ENCODE measurements at places on chromosomes 3 and 15. TPM values are rescaled to one million over a fixed set of nuclear protein-coding genes. Genes with fewer than 3 reads are reported as not detected.

DNA sequence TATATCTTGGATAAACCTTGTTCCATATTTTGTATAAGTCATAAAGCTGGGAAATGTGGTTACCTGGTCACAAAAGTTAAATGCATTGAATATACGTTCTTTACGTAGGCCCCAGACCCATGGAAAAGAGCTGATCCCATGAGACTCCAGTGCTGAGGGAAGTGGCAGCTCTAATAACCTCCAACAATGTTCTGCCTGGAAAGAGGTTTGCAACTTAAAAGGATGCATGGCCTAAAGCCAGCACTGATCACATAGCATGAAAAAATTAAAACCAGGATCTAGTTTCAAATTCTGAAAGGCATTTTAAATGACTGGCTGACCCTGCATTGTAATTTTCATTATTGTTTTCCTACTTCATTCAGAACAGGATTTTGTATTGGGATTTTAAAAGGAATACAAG, 27.9 kb upstream of the STRIT1 start:
- no peak for DNase-seq

GRCh38 chr3:148990236-148990635, 1.1 kb upstream of the GYG1 start:
- no peak for DNase-seq

- DNase-seq = no peak
Observed at GRCh38 chr3:104952146-104952972, 414.4 kb upstream of the ALCAM start.

GRCh38 chr3:52978109-52978754, 67.6 kb downstream of the SFMBT1 start:
- no peak for DNase-seq

The ARNT2 gene
- 8.0 TPM for polyA plus RNA-seq

DNA sequence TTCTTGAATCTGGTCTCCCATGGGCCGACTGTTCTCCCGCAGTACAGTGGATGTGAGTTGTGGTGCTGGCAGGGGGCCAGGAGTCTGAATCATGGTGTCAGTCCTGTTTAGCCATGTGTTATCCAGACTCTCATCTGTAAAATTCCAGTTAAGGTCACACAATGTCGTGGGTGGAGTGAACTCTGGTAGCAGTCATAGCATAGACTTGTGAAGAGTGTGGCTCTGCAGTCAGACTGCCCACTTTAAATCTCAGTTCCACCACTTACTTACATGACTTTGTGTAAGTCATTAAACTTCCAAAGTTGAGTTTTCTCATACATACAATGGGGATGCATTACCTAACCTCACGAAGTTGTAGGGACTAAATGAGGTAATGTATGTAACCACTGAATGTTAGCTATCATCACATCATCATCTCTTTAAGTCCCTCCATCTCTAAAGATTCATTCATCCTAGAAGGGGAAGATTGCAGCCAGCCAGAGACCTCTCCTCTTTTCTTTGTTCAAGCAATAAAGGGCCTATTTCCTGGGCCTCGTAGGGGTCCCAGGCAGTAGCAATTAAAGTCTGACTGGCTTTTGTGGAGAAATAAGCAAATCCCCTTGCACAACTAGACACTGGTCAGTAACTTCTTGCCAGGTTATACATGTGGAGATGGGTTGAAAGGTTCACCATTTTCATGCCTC, 93.9 kb downstream of the PCCB start:
- DNase-seq = peak; percentile 42

The ALDH1L1 gene
- polyA plus RNA-seq = 40.4 TPM

- no peak for DNase-seq
Observed at GRCh38 chr15:67242708-67243111, 11.8 kb downstream of the AAGAB start.

DNA sequence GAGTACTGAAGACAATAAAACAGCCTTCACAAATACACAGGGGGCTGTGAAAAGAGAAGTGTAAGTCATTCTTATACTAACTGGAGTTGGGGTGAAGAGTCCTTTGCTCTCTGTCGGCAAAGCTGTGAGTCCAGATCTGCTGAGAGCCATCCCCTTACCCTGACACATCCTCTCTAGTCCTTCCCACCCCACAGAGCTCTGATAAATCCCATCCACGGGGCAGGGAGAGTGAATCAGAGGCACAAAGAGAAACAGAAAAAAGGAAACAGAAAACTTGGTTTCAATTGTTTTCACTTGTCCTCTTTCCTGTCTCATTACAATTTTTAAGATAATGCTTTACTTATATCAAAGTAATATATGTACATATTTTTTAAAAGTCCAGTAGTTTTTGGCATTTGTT, 18.2 kb upstream of the ZNF639 start:
- DNase-seq = no peak

GRCh38 chr3:16838561-16838960, 46.2 kb upstream of the PLCL2 start:
- peak; percentile 37 for DNase-seq

The GREM1 gene
- polyA plus RNA-seq = 26.2 TPM

DNA sequence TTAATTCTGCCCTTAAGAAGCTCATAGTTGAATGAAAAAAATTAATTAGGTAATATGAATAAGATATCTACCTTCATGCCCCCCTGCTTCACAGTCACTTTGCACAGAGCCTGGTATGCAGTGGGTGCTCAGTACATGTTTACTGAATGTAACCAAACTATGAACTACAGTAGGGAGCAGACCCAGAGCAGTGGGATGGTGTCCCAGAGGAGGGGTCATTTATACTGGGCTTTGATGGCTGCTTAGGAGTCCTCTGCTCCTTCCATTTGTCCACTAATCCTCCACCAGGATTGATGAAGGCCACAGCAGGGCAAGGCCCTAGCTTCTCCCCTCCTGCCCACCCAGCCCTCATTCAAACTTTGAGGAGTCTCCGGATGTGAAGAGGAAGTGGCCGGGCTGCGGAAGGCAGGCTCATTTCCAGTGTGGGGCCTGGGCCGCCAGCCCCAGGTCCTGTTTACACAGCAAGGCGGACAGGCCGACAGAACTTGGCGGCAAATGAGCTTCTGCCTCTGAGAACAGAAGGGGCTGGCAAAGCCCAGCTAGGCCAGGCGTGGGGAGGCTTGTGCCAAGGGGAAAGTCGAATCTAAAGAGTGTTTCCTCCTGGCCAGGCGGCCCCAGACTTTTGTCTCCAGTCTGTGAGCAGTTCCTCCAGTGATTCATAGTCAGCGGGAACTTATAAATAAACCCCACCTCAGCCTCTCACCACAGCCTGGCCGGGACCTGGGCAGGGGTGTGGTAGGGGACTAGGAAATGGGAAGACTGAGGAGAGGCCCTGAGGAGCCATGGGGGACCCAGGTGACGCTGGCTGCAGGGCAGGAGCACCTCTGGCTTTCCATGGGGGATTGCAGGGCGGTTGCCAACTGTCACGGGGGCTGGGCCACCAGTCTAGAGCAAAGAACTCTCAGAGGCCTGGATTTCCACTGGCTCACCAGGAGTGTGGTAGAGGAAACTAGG, 51.6 kb upstream of the LCTL start:
- DNase-seq = peak; percentile 46
